ENCODE measurements at places on chromosomes 6 and 20.
A peak's percentile ranks its signal among the peaks of the same experiment; 100 is the strongest.

GRCh38 chr20:39111359-39112177 is 149.4 kb downstream of the DHX35 start:
- no peak for DNase-seq

DNA sequence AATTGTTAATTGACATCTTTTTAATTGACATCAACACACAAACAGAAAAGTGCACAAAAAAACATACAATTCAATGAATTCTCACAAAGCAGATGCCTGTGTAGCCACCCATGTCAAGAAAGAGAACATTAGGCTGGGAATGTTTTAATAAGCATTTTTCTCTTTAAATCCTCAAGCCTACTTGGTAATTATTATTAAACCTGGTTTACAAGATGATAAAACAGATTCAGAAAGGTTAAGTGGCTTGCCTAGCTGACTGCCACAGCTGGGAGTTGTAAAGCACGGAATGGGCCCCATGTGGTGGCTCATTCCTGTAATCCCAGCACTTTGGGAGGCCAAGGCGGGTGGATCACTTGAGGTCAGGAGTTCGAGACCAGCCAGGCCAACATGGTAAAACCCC is 90.0 kb upstream of the AKAP12 start:
- no peak for DNase-seq

DNA sequence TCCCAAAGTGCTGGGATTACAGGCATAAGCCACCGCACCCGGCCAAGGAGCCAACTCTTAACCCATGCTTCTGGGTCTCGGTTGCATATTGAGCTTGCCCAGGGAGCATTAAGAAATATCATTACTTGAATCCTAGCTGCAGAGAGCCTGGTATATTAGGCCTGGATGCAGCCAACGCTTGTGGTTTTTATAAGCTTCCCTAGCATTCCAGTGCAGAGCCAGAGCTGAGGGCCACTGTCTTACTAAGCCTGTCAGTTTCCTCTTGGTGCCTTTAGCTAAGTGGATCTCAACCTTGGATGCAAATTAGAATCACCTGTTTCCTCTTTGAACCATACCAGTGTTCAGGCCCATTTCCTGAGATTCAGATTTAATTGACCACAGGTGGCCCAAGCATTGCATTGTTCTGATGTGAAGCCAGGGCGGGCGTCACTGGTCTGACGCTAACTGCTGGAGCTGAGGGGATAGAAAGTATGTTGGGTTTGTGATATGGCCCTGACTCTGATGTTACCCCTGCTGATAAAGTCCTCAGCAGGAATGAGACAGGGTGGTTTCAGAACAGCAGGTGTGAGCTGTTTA is 76.3 kb downstream of the BTBD3 start:
- DNase-seq: no peak

- no peak for DNase-seq
Observed at GRCh38 chr6:116695401-116695800, 14.4 kb downstream of the KPNA5 start.

- no peak for DNase-seq
Observed at GRCh38 chr6:162290846-162291465, 436.6 kb downstream of the PRKN start.

GRCh38 chr6:29818892-29819291 is 8.7 kb upstream of the HLA-G start:
- no peak for DNase-seq

DNA sequence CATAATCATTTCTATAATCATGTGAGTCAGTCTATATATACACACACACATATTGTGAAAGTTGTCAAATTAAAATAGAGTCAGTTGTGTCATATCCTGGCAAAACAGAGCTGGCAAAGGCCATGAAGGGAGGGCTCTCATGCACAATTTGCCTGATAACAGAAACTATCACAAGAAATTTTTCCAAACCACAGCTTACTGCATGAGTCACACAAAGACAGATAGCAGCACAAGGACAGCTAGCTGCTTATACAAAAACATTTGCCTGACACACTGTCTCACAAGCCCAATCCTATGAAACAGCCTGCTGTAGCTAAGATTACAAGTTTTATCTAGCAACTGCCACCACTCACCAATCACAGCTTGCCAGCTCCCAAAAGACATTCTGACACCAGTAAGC is 848.5 kb upstream of the MAN1A1 start:
- DNase-seq: no peak

GRCh38 chr20:32140603-32141002 is 31.1 kb downstream of the TM9SF4 start:
- DNase-seq: no peak

DNA sequence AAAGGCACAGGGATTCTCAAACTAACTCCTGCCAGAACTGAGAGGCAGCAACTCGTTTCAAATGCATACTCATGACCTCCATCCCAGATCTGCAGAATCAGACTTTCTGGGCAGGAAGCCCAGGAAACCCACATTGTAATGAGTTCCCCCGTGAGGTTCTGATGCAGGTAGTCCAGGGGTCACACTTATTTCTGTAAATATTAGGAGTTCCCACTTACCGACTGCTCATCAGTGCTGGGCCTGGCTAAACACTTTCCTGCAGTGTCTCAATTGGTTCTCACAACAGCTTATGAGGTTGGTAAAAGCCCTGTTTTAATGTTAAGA is 11.6 kb downstream of the DUSP15 start:
- DNase-seq: no peak

- no peak for DNase-seq
Observed at GRCh38 chr6:118985123-118985830, 50.3 kb upstream of the MCM9 start.

DNA sequence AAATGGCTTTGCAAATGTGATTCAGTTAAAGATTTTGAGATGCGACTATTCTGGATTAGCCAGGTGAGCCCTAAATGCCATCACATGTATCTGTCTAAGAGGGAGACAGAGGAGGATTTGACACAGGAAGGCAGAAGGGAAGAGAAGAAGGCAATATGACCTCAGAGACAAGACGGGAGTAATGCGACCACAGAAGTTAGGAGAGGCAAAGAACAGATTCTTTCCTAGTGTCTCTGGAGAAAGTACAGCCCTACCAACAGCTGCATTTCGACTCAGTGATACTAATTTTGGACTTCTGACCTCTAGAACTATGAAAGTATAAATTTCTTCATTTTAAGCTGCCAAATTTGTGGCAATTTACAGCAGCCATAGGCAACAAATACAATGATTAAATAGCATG is 24.2 kb upstream of the TPD52L1 start:
- no peak for DNase-seq

GRCh38 chr6:156423829-156424228 is 353.3 kb upstream of the ARID1B start:
- no peak for DNase-seq

- DNase-seq: no peak
Observed at GRCh38 chr6:82891076-82891475, 174.6 kb downstream of the UBE3D start.

GRCh38 chr6:6218759-6219085 is 101.7 kb downstream of the F13A1 start:
- DNase-seq: no peak

DNA sequence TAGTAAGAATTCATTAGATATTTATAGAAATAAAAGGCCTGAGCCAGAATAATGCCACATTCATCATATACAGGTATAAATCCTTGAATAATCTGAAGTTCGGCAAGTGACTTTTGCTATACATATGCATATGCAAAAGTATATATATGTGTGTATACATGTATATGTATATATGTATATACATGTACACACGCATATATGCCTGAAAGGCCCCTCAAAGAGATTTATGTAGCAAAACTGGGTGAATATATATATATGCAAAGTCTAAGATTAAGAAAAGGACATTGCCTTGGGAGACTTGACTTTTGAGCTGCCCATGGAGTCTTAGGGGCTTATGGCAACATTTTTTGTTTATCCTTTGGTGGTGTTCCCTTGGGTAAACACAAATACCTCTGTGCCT is 231.4 kb downstream of the BMP2 start:
- no peak for DNase-seq

DNA sequence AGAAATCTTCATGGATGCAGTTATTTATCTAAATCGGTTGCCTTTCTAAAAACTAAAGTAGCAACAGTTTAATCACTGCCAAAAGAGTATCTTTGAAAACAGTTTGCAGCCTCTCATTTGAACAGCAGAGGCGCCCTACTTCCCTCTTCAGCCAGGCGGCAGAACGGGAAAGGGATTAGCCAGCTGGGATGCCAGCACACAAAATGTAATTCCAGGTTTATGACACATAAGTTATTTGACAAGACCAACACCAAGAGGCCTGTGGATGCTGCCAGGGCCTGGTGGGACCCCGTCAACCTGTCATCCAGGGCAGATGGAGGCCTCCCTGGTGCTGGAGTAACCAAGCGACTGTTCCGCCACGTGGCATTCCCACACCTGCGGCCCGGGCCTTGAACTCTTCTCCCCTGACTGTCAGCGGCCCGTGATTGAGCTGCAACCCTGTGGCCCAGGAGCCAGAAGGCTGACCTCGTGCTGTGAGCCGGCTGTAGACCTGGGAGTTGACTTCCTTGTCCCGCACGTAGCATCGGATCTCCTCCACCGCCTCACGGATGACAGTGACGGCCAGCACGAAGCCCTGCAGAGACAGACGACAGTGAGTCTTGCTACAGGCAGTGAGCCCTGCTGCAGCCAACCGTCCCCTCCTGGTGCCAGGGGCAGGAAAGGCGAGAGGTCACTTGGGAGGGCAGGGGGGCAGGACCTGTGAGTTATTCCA is 55.5 kb downstream of the ATP9A start:
- DNase-seq: peak; percentile 62

DNA sequence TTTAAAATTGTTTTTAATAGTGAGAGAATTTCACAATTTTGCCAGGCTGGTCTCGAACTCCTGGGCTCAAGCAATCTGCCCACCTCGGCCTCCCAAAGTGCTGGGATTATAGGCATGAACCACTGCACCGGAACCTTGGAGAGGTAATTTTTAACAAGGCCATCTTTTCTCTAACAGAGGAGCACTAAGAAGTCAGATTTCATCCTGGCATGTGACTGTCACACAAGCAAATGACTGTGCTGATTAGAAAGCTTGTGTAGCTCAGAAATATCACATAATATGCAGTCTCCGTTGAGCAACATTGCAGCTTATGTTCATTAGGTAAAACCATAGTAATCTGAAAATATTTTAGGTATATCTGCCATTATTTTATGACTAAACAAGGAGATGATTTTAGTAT is 156.0 kb downstream of the CCDC170 start:
- DNase-seq: no peak

DNA sequence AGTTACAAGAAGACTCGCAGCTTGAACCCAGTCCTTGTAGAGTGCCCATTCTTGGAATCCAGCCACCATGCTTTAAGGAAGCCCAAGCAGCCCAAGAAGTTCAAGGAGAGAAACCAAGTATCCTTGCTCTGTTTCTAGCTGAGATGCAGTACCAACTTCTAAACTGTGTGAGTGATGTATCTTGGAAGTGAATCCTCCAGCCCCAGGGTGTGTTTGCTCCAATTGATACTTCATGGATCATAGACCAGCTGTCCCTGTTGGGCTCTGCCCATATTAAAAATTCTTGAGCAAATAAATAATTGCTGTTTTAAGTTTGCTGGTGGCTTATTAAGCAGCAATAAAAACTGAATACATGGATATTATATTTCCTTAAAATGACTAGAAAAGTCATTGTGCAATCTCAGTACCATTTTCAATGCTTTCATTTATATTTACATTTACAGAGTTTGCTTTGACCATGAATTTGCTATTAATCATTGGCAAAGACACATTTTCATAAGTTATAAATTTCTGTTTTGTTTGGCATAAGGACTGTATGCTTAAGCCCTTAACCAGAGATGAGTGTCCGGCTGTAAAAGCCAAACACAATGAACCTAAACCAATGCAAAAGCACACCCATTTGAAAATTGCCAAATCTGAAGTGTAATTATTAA is 9.2 kb downstream of the SPTLC3 start:
- DNase-seq: no peak

DNA sequence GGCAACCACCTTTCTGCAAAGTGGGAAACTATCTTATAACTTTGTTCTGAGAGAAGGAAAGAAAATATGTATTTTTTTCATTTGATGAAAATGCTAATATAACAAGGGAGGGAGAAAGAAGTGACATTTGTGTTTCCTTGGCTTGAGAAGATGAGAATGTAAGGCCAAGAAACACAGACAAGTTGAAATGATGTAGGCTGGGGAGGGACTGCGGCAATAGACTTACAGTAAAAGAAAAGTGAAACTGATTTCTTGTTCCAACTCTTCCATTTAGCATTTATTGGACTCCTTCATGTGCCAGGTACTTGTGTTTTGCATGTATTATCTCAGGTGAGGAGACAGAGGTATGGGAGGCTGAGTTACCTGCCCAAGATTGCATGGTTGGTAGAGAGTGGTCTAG is 130.9 kb downstream of the CARMIL1 start:
- no peak for DNase-seq

- no peak for DNase-seq
Observed at GRCh38 chr6:137430954-137431353, 63.2 kb downstream of the OLIG3 start.

GRCh38 chr20:50546729-50547314 is 36.6 kb downstream of the PTPN1 start:
- no peak for DNase-seq

DNA sequence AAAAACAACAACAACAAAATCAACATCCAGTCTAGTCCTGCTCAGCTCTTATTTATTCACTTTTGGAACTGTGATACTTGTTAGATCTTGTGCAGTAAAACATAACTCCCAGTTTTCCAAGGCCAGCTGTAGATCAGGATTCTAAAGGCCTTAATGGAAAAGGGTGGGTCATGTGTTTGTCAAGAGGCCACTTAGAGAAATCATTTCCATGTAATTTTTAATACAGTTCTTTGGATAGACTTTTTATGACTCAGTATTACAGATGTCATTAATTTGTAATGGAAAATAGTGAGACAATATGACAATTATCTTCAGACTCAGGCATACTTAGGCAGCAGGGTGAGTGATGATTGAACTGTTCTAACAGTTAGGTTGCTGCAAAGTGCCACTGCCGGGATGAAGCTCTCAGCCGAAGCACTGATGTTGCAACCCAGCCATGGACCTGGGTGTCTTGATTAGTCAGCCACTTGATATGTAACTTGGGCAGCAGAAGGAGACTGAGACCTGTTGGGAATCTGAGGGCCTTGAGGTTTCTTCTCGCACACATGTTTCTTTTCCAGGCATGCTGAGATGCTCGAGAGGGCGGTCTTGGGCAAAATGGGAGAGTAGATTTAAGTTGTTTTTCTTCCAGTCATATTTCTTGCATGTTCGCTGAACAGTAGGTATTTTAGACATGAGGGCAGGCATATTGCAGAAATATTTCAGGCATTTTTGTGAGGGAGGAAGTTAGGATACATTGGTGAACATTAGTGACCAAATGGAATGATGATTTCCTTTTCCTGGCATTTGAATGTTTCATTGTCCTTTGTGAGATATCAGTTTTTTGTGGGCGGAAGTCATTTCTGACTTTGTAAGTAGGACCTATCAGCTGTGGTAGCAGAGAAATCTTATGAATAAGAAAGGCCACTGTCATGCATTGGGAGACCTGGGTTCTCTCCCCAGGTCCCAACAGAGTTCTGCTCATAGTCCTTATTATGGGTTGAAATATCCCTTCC is 52.3 kb downstream of the SLX4IP start:
- DNase-seq: no peak
